WERI-Rb-1 (cell line): ENCODE measurements at places on chromosomes 2 and 18.

- DNase-seq, result no peak
Observed at GRCh38 chr18:62808123-62808522, 92.8 kb downstream of the PHLPP1 start.

DNA sequence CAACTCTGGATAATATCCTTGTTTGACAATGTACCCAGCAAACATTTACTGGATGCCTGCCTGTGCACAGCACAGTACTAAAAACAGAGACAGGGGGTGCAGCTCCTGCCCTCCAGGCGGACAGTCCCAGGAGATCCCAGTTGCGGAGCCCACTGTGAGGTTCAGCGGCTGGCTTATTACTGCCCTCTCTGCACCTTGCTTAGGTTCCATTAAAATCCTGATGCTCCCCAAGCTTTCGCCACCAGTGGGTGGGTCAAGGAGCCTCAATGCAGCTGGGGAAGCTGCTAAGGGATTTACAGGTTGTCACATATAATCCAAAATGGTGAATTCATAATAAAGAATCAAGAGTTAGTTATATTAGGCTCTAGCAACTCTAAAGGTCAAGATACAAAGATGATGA, 38.3 kb downstream of the CRACDL start:
- no peak for DNase-seq

- DNase-seq, result no peak
Observed at GRCh38 chr18:4232656-4233055, 222.5 kb downstream of the DLGAP1 start.

DNA sequence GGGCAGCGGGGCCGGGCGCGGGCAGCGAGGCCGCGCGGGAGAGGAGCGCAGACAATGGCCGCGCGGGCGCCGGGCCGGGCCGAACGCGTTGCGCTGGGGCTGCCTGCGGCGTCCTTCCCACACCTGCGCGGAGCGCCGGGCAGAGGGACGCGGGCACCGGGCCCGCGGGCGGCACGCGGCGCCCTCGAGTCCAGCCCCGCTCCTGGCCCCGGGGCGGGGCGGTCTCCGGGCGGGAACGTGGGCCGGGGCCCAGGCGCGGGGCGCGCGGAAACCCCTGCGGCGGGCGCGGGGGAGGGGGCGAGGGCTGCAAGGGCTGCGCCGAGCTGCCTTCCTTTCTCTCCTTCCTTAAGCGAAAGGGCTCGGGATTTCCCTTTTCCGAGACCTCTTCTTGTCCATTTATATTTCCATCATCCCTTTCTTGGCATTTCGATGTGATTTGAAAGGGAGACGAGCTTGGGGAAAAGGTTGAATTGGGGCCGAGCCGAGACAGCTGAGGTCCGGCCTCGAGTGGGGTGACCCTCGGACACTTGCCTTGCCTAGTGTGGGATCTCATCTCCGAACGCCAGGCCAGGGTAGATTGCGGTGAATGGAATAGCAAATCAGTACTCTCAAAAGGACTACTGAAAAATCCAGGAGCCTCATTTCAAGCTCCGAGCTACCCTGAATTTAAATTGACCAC, 676 bp downstream of the KLHL23 start:
- DNase-seq, result peak; percentile 37

DNA sequence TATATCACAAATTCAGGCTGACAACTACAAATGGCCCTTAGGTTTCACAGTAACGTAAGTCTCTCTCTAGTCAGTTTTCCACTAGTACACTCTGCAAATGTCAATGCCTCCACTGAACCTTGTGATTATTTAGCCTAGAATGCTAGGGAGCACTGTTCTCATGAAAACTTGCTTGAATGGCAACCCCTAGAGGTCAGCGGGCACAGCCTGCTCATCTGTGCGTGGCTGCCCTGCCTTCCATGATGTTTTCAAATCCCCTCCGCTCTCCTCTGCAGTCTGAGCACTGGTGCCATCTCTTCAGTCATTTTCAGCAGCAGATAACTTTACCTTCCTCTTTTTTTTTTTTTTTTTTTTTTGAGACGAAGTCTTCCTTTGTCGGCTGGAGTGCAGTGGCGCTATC, 84.1 kb upstream of the GULP1 start:
- no peak for DNase-seq

DNA sequence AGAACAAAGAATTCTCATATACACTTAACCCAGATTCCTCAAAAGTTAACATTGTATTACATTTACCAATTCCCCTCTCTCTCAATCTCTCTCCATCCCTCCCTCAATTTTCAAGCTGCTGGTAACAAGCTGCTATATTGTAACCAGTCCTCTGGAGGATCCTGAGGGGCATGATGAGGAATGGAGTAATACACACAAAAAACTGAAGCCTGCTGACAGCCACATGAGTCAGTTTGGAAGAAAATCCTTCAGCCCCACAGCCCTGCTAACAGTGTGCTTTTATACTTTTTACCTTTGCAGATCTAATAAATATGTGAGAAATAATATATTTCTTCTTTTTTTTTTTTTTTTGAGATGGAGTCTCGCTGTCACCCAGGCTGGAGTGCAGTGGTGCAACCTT, 165.7 kb upstream of the RAB12 start:
- no peak for DNase-seq

GRCh38 chr2:56086336-56086735, 97.5 kb upstream of the CCDC85A start:
- no peak for DNase-seq

DNA sequence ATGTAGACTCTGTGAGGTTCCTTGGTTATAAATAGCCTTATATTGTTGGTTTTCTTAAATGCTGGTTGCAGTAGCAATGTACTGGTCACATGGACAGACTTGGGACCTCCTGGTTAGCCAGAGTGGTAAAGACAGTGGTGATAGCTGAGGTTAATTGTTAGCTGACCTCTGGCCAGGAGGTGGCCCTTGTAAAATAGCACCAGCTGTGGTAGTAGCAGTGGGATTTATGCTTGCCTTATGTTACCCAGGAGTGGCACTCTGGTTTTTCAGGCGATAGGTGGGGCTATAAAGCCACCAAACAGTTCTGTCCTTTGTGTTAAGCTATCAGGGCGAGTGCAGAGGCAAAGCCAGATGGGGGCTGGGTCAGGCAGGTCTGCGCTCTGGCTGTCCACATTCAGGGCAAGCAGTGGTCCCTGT, 94.8 kb upstream of the SRD5A2 start:
- DNase-seq, result peak; percentile 52

- DNase-seq, result no peak
Observed at GRCh38 chr2:68750592-68751396, 16.2 kb downstream of the ARHGAP25 start.

DNA sequence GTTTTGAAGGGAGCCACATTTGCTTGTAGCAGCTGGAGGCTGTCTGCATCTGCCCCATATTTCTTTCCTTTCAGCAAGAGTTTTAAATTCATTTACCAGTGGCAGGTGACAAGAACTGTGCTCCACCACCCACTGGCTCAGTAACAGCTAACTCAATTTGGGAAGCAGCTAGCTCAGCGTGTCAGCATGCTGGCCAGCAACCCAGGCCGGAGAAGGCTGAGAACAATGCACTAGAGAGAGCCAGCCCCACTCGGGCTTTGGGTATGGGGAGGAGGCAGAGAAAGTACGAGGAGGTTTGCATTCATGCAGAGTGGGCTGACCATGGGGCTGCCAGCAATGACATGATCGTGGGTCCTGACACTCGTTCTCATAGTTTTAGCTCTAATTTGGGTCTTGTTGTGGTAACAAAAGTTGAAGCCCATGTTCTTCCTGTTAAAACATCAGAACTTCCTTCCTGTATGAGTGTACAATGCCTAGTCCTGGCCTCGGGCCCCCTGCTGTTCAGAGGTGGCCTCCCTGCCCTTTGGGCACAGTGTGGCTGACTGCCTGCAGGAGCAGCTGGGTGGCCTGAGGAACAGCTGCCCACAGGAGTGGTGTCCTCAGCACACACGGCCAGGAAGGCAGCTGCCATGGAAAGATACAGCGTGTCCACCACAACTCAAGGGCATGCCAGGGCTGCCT, 23.0 kb downstream of the CDC42EP3 start:
- no peak for DNase-seq

GRCh38 chr18:31143025-31143424, 19.6 kb downstream of the DSC1 start:
- no peak for DNase-seq

- DNase-seq, result peak; percentile 30
Observed at GRCh38 chr2:20443276-20443920, 3.5 kb upstream of the RHOB start.

DNA sequence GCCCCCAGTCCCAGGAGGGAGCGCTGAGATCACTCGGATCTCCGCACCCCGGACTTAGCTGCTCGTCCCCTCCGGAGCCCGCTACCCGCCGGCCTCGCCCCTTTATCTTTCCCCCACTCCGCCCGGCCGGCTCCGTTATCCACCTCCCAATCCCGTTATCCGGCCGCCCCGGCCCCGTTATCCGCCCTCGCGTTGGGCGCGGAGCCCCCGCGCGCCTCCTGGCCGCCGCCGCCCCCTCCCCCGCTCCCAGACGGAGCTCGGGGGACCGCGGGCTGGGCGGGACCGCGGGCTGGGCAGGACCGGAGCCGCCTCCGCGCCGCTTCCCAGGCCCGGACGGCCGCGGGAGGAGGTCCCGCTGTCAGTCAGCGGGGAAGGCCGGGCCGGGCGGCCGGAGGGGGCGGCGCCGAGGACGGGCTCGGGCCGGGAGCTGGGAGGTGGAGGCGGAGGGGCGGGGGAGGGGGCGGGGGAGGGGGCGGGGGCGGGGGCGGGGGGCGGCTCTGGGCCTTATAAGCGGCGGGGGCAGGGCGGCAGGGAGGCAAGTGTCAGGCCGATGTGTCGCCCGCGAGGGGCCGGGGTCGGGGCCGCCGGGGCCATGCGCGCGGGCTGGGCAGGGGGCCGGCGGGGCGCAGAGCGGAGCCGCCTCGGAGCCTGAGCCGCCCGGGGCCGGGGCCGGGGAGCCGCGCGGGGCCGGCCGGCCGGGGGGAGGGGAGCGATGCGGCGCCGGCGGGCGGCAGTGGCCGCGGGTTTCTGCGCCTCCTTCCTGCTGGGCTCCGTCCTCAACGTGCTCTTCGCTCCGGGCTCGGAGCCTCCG, at the start of gene PKDCC:
Gene PKDCC, plus strand, starts transcription at position 534 of the 811 bp plus-strand sequence. Its CDS starts 179 bp downstream, at position 713.
- DNase-seq, result peak; percentile 75

- DNase-seq, result no peak
Observed at GRCh38 chr2:203591642-203592041, 56.5 kb upstream of the RAPH1 start.

DNA sequence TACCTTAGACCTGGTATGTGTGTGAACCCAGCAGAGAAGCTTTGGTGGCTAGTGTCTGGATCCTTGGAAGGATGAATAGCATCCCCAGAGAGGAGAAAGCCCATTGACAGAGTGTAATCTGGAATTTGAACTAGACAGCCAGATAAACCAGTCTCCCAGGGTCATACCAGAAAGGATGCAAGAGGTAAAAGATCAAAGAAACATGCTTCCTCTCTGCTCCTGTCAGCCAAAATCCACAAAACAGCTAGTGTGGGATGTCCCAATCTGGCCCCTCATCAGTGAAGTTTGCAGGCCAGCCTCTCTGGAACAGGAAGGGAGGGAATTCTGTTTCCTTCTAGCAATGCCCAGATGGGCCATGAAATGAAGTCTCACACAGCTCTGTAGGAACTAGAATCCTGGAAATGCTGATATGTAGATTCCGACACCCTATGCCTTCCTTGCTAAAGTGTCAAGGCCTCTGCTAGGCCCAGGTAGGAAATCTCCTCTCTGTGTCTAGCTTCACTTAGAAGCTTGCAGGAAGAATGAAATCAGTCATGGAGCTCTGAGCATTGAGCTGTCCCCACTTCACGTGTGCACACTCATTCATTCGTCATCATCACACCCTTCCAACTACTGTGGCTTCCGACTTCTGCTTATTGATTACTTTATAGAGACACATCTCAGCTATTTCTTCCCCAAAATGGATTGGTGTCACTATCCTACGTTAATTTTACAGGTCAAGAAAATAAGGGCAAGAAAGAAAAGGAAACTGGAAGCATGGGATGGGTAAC, 38.0 kb downstream of the EVA1A start:
- DNase-seq, result no peak
